ENCODE measurements at places on chromosomes 6 and 20.
A peak's percentile ranks its signal among the peaks of the same experiment; 100 is the strongest.

DNA sequence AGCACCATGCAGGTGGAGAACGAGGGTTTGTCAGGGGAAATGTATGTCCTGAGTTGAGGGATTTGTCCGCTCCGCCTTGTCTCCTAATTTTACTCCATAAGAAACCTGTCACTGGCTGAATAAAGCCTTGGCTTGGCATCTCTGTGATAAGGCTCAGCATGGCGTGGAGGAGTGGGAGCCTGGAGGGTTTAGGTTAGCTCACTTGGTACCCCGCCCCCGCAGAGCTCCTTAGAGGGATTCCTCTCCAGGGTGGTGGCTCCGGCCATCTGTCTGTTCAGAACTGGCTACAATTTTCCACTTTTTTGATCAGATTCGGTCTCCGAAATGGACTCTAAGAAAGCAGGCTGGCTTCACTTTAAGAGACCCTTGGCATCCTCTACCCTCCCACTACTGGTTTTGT is 192.2 kb upstream of the SYNDIG1 start:
- DNase-seq: no peak

DNA sequence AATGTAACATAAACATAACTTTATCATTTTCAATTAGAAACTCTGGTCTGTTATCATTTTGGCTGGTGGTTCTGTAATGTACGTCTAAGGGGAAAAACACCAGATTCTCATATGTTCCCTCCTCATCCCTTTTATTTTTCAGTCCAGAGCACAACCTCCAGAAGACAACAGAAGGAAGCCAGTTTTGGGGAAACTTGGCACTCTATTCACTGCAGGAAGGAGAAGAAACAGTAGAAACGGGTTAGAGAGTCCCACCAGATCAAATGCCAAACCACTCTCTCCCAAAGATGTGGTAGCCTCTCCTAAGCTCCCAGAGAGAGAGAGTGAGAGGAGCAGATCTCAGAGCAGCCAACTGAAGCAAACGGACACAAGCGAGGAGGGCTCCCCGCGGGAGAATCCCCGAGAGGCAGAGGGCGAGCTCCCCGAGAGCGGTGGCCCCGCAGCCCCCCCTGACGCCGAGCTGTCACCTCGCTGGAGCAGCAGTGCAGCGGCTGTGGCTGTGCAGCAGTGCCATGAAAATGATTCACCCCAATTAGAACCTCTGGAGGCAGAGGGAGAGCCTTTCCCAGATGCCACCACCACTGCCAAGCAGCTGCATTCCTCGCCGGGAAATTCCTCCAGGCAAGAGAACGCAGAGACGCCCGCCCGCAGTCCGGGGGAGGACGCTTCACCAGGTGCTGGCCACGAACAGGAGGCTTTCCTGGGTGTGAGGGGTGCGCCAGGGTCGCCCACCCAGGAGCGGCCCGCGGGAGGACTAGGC is 117.8 kb downstream of the RTN4IP1 start:
- peak; percentile 75 for DNase-seq

DNA sequence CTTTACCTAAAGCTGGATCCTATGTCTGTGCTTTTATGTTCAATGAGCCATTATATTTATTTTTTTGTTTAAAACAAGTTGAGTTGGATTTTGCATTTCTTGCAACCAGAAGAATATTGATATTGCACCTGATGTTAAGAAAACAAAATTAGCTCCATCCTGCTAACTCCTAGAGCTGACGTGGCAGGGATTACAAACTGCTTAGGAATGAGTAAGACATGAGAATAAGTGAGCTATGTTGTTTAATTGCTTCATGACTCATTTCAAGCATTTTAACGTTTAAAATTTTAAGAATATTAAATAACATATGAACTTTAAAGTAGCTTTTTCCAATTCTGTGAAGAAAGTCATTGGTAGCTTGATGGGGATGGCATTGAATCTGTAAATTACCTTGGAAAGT is 663.5 kb downstream of the EPM2A start:
- no peak for DNase-seq

GRCh38 chr20:6533351-6533750 is 234.1 kb upstream of the BMP2 start:
- no peak for DNase-seq

GRCh38 chr6:89695667-89696066 is 57.1 kb upstream of the LYRM2 start:
- DNase-seq: no peak

DNA sequence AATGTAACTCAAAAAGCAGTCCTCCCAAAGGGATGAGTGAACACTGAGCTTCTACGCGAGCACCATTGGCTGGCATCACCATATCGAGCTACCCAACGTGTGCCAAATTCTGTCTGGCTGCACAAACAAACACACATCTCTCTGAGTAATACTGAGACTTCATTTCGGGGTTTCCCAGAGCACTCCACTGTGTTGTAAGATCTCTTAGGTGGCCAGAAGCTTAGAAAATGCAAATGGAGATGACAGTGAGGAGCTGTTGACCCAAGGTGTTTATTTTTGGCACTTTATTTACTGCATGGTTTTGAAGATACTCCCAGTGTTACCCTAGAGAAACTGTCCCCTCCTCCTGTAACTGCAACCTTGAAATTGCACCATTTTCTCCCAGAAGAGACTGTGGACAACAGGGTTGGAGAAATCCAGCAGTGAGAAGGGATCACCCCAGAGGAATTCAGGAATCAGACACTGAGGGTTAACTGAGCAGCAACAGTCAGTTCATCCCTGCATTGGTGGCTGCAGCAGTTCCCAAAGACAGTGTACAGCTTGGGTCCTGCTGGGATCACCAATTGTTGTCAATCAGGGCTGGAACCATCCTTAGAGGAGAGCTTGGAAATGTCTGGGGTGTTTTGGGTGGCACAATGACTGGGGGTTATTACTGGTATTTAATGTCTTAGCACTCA is 1.0 kb upstream of the RIPOR2 start:
- DNase-seq: no peak

DNA sequence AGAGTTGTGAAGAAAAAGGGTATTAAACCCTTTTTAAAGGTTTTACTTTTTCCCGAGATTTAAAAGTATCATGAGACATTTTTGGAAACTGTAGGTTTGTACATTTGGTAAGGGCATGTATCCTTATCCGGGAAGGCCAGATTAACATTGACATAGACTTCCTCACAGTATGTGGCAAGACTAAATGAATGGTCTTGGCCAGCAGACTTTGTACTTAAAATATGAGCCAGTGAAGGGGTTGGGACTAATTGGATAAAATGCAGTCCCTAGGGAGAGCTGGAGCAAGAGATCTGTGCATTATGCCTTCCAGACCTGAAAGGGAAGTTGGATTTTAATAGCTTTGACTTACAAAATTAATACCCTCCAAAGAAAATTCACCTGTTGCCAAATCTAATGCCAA is 60.4 kb upstream of the CCN2 start:
- no peak for DNase-seq

- no peak for DNase-seq
Measured at GRCh38 chr6:106027758-106028157, 58.4 kb upstream of the PRDM1 start.

DNA sequence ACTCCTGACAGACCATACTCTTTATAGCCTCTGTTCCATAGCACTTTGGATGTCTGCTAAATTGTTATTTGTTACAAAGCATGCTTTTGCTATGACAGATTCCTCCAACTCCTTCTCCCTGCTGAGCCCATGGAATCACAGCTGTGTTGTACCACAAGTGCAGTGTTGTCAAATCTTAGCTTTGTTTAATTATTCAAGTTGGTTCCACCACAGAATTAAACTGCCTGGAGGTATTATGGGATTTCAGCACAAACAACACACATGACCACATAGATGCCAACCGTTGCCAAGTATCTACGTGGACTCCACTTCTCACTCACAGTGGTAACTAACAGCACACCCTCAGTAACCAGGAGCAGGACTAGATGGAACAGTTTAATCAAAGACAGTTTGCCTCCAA is 32.7 kb upstream of the MARCKS start:
- DNase-seq: no peak

DNA sequence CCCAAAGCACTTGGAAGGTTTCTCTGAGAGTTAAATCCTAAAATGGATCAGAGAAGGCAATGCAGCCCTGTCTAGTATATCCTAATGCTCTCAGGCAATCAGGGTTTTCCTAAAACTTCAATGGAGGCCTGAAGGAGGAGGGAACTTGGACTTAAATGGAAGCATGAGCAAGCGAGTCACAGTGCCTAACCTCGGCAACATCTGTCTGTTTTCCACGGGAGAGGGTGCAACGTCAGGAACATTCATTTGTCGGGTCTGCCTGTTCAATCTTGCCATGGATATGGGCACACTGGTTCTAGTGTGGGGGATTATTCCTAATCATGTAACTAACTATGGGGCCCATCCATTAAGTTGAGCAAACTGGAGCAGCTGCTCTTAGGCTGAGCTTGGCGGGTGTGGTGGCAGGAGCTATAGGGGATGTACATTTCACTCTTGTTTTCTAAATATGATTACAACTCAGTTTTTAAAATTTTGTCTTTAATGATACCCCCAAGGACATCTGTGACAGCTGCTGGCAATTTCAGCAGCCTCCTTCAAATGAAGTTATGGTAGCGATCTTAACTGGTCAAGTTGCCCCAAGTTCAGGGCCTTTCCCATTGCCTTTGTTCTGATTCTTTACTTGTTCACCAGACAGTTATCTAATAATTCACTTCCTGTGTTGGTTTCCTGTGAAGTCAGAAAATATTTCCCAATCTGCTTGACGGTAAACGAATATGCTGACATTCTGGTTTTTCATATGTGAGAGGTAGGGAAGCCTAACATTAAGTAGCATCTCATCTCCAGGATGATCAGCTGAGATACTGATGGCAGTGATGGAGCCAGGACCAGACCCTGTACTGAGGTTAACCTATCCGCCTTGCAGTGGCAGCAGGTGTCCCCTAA is 21.6 kb downstream of the DSE start:
- no peak for DNase-seq

GRCh38 chr6:126804332-126805064 is 314.0 kb upstream of the RSPO3 start:
- DNase-seq: no peak

DNA sequence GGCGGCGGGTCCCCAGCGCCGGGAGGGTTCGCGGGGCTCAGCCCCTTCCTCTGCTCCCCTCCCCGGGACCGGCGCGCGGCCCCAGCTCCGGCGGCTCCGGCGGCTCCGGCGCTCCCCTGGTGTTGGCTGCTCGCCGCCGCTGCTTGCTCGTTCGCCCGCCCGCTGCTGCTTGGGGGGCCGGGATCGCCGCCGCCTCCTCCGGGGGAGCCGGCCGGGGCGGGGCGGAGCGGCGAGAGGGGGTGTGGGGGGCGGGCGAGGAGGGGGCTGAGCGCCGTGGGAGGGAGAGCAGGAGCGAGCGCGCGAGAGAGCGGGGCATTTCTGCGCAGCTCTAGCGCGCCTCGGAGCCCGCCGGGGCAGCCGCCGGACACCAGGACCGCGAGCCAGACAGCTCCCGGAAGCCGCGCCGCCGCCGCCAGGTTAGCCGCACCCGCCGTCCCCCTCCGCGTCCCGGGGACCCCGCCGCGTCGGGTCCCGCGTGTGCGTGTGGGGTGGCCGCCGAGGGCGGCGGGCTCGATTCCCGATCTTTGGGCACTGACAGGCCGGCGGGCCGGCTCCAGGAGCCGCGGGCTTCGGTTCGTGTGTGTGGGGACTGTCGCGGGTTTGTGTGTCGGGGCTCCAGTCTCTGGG is 62.0 kb upstream of the EPB41L1 start:
- DNase-seq: no peak

GRCh38 chr6:150263765-150264404 is 104.9 kb upstream of the IYD start:
- DNase-seq: no peak

- no peak for DNase-seq
Measured at GRCh38 chr6:21922086-21922485, 328.5 kb downstream of the SOX4 start.

DNA sequence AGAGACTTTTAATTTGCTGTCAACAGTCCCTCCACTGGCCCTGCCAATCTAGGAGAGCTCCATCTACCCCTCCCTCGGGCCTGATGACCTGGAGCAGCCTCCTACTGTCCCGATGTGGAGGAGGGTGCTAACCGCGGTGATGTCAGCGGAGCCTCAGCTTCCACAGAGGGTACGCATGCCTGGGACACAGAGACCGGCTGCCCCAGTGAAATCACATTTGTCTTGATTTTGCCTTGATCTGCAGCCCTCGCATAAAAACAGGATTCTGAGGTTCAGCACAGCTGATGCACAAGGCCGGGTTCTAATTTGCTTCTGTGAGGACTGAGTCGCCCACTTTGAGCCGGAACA is 77.6 kb downstream of the STK35 start:
- no peak for DNase-seq

DNA sequence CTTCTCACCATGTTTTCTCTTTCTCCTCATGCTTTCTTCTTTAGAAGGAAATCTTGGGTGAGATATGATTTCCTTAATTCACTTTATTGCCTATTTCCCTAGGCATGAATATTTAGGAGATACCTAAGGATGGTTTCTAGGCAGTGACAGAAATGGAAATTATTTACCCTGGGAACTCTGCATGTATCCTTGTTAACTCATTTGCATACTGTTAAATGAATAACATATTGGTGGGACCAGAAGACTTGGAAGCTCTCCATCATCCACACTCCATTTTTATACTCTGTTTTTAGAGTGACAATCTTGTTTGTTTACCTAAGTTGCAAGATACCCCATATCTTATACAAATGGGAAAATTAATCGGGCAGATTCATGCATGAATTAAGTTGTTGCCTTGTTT is 285.7 kb downstream of the RNF144B start:
- DNase-seq: no peak

DNA sequence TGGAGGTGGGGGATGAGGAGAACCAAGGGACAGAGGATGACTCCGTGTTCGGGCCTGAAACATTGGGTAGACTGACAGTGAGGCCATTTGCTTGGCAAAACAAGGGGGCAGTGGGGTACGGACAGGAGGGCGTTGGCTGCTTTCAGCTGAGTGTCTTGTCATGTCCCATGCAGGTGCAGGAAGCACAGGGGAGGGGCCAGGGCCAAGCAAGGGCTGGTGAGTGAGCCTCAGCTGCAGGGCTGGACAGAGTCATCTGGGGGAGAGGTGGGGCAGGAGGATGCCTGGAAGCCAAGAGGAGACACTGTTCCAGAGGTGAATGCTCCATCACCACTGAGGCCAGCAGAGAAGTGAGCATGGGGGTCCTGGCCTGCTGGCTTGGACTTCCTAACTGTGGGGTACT is 78.4 kb downstream of the ERMARD start:
- DNase-seq: no peak

GRCh38 chr20:52972190-52972937 is at the start of gene TSHZ2:
TSHZ2 (plus strand) TSS chr20:52972358; CDS start chr20:52973294, 936 bp downstream.
- DNase-seq: no peak

DNA sequence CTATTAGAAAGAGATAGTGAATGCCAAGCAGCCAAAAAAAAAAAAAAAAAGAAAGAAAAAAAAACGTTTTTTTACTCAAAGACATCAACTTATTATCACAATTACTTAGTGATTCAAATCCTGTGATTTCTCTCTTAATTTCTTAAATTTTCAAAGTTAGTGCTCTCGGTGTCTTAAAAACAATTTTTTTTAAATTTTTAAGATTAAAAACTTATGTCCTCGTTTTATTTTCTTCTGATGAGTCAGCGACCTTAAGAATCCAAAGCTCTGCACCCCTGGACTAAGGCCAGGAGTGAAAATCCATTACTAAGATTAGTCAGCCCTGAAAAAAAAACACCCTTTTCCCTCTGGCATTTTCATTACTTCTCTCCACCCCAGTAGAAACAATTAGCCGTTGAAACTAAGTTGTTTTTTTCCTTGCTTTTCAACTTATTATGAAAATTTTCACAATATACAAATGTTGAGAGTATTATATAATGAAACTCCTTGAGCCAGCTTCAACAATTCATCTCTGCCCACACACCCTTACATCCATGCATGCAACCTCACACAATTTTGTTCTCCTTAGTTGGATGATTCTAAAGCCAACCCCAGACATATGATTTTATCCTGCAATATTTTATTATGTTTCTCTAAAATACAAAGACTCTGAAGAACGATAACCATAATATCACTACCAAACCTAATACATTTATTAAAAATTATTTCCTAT is 85.6 kb upstream of the CARMIL1 start:
- no peak for DNase-seq

Measured in suprapubic skin (tissue), 4 donors.